AG20443 (cell line): ENCODE measurements at places on chromosomes 3 and 15.

DNA sequence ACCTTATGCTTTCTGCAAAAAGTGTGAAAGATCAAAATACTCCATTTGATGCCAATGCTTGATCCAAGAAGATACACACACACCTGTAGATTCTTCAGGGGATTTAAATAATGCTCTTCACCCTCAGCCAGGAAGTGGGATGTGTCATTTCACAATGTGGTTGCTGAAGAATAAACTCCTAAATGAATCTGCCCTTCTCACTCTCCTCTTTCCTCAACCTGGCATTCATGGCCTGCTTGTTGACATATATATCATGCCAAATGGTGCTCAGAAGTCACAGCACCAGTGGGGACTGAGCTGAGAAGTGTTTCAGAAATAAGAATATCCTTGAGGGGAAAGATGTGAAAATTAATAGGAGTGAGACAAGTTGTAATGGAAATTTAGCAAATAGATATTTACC is 146.6 kb upstream of the ARHGEF26 start:
- no peak for DNase-seq

- peak; percentile 84 for DNase-seq
These were observed at the start of gene GPR156 for GRCh38 chr3:120284747-120285507. TSS of gene GPR156 (minus strand) at chr3:120285222. CDS start at chr3:120244098, 41,124 bp downstream.

- DNase-seq, result no peak
These were observed 90.1 kb upstream of the RGMA start for GRCh38 chr15:93179072-93179471.

DNA sequence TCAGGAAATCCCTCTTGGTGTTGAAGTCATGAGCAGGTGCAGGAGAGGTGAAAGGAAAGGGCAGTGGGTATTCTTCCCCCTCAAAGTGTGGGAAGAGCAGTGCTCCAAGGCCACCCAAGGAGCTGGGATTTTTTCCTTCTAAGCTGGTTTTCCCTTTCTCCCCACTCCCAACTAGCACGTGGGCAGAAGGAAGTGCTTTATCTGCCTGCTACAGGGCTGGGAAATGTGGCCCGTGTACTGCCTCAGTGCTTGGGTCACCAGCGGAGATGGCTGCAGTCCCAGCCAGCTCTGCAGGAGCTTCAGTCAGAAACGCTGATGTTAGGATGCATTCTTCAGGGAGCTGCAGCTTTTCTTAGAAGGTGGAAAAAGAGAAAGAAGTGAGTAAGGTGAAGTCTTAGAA is 99.2 kb downstream of the CACNA1D start:
- no peak for DNase-seq

GRCh38 chr3:47413751-47414150 is 32.9 kb downstream of the PTPN23 start:
- DNase-seq, result peak; percentile 12

GRCh38 chr15:39661776-39662175 is 80.9 kb downstream of the THBS1 start:
- DNase-seq, result no peak
